IMR-90 (cell line): ENCODE measurements at places on chromosomes 1 and 21. TPM values are rescaled to one million over a fixed set of nuclear protein-coding genes. Genes with fewer than 3 reads are reported as not detected.
A peak's percentile ranks its signal among the peaks of the same experiment; 100 is the strongest.

Gene PRR9
- not detected in 2 replicates for total RNA-seq

DNA sequence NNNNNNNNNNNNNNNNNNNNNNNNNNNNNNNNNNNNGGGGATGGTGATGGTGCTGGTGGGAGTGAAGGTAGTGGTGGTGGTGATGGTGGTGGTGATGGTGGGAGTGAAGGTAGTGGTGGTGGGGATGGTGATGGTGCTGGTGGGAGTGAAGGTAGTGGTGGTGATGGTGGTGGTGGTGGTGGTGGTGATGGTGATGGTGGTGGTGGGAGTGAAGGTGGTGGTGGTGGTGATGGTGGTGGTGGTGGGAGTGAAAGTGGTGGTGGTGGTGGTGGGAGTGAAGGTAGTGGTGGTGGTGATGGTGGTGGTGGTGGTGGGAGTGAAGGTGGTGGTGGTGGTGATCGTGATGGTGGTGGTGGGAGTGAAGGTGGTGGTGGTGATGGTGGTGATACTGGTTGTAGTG lies 93.6 kb downstream of the CRYAA start:
- peak; percentile 19 for DNase-seq

DNA sequence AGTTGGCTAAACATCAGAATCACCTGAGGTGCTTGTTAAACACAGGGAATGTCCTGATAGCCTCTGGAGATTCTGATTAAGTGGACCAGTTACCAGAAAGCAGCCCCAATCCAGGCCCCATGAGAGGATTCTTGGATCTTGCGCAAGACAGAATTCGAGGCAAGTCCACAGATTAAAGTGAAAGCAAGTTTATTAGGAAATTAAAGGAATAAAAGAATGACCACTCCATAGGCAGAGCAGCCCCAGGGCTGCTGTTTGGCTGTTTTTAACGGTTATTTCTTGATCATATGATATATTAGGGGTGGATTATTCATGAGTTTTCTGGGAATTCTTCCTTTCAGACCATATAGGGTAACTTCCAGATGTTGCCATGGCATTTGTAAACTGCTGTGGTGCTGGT lies 176.2 kb downstream of the ROR1 start:
- no peak for DNase-seq

- no peak for DNase-seq
These were observed 107.4 kb downstream of the MATN1 start for GRCh38 chr1:30615816-30616590.

GRCh38 chr1:32848354-32849063 lies 22.2 kb downstream of the FNDC5 start:
- no peak for DNase-seq

DNA sequence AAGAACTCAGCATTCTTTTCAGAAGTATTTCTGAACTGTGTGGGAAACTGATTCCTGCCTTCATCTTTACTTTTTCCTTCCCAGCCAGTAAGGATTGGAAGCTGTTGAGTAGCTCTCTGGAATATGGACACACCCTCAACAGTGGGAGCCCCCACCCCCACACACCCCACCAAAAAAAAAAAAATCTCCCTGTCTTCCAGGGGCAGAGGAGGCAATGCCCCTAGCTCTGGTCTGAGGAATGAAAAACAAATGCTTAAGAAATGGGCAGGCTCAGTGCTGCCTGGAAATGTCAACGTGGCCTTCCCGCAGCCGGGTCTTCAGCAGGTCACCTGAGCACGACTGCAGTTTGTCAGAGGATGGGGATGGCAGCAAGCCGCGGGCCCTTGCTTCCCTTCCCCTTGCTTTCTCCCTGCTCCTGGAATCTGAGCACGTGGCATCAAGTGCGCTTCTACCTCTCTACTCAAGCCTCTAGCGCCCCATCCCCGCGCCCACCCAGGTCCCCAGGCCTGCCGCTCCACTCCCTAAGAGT lies 479 bp downstream of the RGS16 start:
- no peak for DNase-seq

DNA sequence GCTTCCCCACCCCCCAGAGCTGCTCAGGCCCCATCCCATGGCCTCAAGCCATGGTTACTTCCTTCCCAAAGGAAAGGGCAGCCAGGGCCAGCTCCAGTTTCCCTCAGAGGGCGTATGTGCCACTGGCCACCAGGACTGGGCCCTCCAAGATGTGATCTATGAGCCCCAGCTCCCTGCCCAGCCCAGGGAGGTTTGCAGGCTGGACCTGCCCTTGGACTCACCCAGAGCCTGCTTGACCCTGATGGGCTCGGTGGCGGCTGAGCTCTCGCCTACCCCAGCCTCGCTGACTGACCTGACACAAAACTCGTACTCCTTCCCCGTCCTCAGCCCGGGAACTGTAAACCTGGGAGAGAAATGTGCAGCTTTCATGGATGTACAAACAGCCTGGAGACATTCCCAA lies 29.6 kb downstream of the MYOM3 start:
- DNase-seq = no peak

DNA sequence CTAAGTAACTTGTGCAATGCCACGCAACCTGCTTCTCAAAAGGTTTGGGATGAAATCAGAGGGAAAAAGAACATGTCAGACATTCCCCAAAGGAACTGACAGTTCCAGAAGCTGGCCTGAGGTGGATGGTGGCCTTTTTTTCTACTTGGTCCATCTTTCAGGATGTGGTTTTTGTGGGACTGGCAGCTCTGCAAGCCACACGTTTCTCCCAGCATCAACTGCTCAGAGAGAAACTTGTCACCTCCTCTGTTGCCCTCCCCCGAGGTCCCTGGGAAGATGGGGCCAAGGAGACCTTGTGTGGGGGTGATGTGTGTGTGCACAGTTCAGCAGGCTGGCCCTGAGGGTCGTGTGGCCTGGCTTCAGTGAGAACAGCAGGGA lies 2.5 kb upstream of the DHRS3 start:
- no peak for DNase-seq

DNA sequence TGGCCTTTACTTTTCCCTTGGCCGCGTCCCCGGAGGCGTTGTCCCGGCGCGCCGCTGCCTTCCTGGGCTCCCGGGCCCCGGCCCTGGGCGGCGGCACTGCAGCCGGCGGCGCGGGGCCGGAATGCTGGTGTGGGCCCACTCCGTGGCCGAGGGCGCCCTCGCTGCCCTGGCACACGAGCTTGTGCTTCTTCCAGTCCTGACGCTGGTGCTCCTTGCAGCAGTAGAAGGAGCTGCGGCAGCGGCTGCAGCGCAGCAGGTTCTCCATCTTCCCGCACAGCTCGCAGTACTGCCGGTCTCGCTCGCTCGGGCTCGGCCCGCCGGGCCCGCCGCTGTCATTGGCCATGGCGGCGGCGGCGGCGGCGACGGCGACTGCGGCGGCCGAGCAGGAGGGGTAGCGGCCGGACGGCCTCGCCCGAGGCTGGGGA lies 529 bp downstream of the EGLN1 start:
- DNase-seq = peak; percentile 43

DNA sequence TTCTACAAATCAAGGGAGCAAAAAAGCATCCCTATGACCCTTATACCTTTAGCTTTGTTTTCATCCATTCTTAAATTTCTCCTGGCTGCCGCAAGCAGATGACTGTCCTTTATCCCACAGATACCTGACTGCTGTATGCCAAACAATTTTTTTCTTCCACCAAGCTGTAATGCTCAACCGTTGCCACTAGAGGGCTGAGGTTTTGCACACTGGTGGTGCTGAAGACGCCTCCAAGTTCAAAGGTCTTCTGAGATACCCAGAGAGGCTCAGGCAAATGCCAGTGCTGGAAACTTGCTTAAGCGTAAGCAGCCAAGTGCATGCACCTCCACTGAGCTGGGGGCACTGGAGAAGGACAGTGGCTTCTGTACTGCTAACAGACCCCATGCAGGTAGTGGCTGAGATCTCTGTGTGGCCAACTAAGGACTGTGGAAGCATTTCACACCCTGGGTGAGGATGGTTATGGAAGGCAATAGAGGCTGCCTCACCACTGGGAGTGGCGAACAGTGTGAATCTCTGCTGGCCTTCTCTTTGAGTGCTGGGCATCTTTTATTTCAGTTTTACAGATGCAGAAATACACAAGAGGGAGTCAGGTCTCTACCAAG lies 28.5 kb downstream of the CNIH3 start:
- DNase-seq = peak; percentile 55

Gene NHLH1
- total RNA-seq = not detected in 2 replicates

GRCh38 chr1:162070825-162071224 lies 1.3 kb downstream of the NOS1AP start:
- no peak for DNase-seq

Gene FMN2
- total RNA-seq = 35.8 and 50.0 TPM in 2 replicates

DNA sequence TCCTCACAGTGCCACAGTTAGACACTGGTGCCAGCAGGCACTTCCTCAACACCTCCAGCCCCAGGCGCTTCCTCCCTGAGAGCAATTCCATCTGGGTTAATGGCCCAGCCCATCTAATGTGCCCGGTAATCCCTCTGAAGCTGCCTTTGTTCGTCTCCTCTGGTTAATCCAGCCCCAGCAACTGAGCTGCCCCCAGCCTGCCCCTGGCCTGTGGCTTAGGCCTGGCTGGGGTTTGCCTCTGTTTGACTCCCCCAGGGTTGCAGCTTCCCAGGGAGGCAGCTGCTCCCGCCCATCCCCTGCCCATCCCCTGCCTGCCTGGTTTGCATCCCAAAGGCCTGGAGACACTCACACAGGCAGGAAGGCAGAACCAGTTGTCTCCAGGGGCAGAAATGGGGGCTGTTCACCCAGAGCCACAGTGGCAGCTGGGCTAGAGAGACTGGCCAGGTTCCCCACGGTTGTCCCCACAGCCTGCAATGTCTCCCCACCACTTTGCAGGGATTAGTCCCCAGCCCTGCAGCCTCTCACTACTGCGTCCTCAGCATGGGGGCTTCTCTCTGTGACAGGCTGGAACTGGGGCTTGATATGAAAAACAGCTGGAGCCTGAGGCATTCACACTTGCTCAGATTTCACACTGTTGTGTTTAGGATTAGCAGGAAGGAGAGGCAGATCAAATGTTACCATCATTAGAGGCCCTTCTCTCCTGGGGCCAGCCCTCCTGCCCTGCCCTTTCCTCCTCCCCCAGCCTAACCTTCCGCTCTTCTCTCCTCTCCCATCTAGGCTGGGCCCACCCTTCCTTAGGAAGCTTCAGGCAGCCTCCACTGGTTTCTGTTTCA lies 120.2 kb downstream of the TLR5 start:
- DNase-seq = no peak

DNA sequence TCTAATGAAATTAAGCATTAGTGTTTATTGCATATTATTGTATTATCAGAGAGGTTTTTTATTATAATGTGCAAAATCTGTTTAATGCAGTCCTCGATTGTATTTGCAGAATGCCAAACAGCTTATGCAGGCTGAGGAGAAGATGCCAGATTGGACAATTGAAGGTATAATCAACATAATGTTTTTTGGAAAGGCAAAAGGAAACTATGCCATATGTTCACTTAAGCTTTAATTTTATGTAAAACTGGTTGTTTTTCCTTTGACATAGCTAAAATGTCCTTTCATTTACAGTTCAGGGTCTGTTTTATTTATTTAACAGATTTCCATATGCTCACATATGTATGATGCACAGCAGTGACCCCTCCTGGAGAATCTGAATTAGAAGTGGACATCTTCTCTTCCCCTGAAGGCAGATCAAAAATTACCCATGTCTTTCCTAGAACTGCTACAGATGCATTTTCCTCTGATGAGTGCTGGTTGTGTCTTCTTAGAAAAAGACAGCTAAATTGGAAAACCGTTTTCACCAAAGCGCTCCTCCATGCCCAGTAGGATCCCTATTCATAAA lies 143.5 kb upstream of the USH2A start:
- peak; percentile 45 for DNase-seq

Gene TRAPPC3
- total RNA-seq = 76.0 and 101 TPM in 2 replicates

Gene RAD54L
- 4.7 and 4.8 TPM in 2 replicates for total RNA-seq

DNA sequence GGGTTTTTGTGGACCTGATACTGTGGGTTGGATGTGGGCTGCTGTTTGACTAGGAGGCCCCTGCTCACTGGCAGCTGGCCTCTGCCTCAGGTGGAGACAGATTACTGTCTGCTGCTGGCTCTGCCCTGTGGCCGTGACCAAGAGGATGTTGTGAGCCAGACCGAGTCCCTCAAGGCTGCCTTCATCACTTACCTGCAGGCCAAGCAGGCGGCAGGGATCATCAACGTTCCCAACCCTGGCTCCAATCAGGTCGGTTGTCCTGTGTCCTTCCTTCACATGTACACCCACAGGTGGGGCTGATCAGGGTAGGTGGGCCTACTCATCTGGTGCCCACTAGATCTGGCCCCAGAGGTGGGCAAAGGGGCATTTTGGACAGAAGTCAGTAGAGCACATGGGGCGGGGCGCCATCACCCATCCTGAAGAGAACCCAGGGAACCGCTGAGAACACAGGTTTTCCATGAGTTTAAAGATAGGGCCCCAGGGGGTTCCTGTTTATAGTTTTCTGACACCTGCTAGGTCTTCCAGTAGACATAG lies 37.2 kb downstream of the ZBTB17 start:
- DNase-seq = no peak

Gene PLA2G2C
- not detected in 2 replicates for total RNA-seq

DNA sequence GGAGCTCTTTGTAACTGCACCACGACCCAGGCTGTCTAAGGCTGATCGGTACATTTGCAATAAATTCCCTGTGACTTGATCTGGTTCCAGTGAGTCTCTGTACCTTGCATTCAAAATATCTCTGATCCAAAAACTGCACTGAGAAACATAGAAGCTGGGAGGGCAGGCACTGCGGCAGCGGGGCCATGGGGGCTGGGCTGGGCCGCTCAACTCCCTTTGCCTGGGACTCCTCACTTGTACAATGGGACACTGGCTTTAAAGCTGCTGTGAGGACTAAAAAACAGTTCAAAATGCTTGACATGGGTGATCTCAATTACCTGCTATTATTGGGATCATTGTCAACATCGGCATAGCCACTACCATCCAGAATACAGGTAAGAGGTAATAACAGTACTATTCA lies 644.0 kb downstream of the AJAP1 start:
- DNase-seq = no peak

- no peak for DNase-seq
These were observed 337.5 kb upstream of the LRRC7 start for GRCh38 chr1:69230208-69230607.

Gene MYBPHL
- total RNA-seq = not detected in 2 replicates

Gene COL6A1
- total RNA-seq = 173 and 186 TPM in 2 replicates

DNA sequence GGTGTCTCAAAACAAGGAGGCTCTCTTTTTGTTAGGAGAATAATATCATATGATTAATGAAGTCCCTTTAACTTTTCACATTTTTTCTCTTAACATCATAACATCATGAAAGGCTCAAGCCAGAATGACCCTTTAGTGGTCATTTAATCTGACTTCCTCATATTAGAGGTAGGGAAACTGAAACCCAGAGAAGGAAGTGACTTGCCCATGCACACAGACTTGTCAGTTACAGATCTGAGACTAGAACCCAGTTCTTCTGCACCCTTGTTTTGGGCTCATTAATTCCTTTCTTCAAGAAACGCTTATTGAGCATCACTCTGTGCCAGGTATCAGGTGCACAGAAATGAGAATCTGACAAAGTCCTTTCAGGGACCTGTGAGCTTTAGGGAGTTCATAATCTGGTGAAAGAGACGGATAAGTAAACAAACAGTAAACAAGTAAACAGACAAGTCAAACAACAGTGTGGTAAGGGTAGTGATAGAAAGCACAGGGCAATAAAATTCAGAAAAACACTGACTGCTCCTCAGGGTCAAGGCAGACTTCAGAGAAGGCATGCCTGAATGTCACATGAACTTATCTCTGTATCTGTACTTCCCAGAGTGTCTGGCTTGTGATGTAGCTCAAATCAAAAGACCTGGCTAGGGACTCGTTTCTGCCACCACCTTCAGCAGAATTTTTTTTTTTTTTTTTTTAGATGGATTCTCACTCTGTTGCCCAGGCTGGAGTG lies 38.3 kb upstream of the OSBPL9 start:
- no peak for DNase-seq

GRCh38 chr1:232624546-232625281 lies 5.2 kb downstream of the SIPA1L2 start:
- DNase-seq = no peak
